NCI-H345 (cell line): ENCODE measurements at places on chromosomes 2 and 18.

- DNase-seq, result no peak
These were observed 217.1 kb downstream of the DYSF start for GRCh38 chr2:71670430-71670795.

DNA sequence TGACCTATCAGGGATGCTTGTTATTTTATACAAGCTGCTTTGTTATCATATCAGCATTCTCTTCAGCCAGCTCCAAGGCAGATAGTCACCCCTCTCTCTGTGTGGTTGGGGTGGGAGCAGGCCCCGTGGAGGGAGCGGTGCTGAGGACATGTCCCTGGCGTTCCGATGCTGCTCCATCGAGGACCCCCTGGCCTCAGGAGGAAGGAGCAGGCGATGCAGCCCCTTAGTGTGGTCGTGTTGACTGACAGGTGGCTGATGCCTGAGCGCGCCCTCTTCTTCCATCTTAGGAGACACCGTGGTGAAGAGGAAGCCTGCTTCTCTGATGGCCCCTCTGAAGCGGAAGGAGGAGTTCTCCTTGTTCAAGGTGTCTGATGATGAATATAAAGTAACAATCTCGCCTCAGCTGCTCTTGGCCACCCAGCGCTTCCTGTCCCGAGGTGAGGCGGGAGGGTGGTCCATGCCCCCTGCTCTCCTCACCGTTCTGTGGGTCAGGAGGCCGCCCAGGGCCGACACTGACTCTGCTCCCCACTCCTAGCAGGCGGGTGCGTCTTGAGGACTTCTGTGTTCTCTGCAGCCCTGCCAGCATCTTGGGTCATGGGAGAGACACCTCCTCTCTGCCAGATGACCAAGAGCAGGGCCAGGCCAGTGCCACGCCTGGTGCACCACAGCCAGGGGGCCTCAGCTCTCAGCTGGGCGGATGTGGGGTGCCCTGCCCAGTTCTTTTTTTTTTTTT is 10.6 kb downstream of the CNNM3 start:
- DNase-seq, result no peak

GRCh38 chr18:34709104-34709503 is 994 bp upstream of the DTNA start:
- peak; percentile 16 for DNase-seq

DNA sequence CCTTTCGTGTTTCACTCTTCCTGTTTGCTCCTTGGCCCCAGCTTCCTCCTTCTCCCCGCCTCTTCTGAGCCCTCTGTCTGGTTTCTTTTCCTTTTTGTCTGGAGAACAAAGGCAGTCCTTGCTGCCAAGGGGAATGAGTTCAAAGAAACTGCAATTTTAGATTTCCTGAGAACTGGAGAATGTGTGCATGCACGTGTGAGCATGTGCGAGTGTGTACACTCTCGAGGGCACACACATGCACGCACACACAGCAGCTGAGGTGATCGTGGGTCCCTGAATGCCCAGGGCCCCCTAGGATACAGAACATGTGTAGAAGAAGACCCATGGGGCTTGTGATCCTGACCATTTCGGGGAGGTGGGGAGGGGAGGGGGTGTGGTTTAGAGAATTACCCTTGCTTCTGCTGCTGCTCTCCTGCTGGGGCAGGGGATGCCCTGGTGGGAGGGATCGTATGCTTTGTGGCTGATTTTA is 151.8 kb downstream of the DYSF start:
- DNase-seq, result no peak

GRCh38 chr18:37710726-37711125 is 145.1 kb upstream of the CELF4 start:
- peak; percentile 40 for DNase-seq

DNA sequence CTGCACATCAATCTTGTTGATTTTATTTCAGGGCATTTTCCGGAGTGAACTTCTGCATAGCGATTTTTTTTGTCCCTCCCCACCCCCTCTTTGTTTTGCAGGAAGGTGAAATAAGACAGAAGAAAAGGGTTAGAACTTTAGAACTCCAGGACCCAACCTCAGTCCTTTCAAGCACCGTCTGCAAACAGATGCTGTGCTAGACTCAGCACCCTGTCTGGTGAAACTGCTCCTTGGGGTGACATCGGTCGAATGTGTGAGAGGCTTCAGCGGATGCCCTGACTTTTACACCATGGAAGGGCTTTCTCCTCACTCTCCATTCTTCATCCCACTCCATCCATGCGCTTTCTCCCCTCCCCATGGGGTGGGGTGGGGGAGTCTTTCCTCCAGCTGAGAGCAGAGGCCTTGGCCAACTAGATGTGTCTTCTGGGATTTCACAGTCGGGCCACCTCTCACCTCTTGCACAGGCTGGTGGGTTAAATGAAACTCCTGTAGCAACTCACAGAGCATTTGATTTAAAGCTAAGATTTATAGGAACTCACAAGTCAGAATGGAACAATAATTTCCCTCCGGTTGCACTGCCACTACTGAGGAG is 43.3 kb upstream of the EDAR start:
- no peak for DNase-seq

DNA sequence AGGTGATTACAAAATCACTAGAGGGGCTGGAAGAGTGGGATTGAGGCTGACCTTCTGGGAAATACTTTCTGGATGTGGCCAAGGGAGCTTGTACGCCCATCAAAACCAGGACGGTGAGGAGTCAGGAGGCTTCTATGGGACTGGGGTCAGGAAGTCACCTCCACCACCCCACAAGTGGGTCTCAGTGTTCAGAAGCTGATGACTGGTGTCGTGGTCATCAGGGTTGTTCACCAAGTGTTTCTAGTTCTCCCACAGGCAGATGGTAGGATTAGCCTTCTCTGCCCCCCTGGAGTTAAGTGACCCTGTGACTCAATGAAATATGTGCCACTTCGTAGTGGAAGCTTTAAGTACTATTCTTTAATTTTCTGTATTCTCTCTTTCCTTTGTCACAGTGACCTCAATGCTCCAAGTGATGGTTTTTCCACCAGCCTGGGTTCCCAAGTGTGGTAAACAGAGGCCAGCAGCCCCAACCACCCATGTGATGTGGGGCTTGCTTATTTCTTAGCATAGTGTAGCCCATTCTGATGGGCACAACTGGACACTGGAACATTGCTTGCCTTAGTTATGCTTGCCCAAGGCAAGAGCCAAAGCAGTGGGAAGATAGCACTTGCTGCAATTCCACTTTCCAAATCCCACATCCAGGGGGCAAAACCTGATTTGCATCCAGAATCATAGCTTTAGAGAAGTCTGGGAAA is 258.8 kb downstream of the CYP26B1 start:
- DNase-seq, result no peak

- no peak for DNase-seq
These were observed 63.6 kb downstream of the INSIG2 start for GRCh38 chr2:118151831-118152230.

DNA sequence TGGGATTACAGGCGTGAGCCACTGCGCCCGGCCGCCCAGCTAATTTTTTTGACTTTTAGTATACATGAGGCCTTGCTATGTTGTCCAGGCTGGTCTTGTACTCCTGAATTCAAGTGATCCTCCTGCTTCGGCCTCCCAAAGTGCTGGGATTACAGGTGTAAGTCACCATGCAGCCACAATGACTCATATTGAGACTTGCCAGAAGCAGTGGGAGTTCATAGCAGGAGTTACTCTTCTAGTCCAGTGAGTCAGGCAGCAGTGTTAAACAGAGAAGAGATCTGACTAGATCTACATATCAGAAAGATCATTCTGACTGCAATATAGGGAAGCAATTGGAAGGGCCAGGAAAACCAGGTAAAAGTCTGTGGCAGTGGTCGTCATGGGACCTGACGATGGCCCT is 1.5 kb upstream of the FLACC1 start:
- no peak for DNase-seq

- DNase-seq, result no peak
These were observed 9.3 kb downstream of the RDH14 start for GRCh38 chr2:18551169-18551568.

- no peak for DNase-seq
These were observed 127.1 kb downstream of the GREB1L start for GRCh38 chr18:21369146-21369545.

DNA sequence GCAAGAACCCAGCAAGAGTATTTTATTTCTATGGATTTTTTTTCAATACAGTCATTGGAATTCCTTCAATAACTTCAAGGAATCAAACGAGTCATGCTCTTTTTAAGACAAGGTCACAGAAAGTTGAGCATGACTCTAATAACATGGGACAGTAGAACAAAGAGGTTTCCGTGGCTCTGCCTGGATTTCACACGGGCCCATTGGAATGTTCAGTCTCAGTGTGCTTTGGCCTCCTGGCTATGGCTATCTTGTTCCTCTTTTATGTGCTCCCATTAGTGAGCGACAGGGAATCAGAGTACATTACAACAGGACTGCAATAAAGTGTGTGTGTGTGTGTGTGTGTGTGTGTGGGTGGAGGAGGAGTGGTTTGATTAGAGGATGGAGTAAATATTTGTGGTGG is 312.4 kb downstream of the DCC start:
- DNase-seq, result no peak

- DNase-seq, result no peak
These were observed 579.0 kb downstream of the PLCL1 start for GRCh38 chr2:198383392-198383791.

DNA sequence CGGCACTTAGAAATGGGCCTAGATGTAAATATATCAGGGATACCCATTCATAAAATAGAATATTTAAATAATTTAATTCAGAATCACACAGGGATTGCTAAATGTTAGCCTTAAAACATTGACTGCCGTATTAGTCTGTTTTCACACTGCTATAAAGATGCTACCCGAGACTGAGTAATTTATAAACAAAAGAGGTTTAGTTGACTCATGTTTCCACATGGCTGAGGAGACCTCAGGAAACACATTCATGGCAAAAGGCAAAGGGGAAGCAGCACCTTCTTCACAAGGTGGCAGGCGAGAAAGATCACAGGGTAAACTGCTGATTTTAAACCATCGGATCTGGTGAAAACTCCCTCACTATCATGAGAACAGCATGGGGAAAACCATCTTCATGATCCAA is 223.6 kb upstream of the GULP1 start:
- no peak for DNase-seq

- DNase-seq, result no peak
These were observed 39.0 kb upstream of the PPP4R1 start for GRCh38 chr18:9653390-9653789.

DNA sequence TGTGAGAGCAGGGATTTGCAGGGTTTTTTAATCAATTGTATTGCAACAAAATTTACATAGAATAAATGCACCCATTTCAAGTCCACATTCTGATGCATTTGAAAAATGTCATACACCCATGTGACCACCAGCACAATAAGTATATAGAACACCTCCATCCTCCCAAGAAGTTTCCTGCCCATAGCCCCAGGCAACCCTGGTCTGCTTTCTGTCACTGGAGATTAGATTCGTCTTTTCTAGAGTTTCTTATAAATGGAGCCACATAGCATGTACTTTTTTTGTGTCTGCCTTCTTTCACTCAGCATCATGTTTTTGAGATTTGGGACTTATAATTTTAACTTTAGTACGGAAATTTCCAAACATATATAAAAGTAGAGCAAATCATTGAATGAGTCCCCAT is 127.2 kb upstream of the EPAS1 start:
- DNase-seq, result no peak
